ENCODE measurements at places on chromosomes 13 and 19.

- DNase-seq: no peak
Measured at GRCh38 chr13:66659701-66660467, 570.3 kb downstream of the PCDH9 start.

GRCh38 chr13:42075517-42075916 is 27.1 kb downstream of the DGKH start:
- DNase-seq: no peak

DNA sequence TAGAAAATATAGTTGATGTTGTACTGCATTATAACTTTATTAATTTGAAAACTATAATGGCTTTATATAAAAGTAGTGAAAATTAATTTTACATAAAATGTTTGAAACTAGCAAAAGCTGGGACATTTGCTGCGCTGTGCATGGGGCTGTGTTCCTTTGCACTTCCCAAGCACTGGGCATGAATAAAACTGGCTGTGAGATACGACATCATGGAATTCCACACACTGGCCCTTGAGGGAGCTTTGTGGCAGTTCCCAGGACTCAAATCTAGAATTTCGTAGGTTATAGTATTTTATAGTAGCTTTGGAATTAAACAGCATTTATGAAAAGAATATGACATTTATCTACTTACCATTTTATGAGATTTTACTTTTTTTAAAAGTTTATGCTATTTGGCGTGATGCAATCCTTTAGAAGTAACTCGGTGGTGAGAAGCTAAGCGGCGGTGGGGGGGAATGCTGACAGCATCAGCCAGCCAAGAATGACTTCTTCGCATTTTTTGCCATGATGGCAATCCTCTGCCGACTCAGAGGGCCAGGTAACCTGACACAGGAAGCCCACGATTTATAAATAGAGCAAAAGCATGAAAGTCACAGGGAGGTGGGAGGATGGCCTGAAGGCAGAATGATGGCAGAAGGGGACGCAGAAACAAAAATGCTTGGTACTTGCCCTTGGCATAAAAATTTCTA is 553.5 kb downstream of the MYO16 start:
- no peak for DNase-seq

- DNase-seq: no peak
Measured at GRCh38 chr13:61765940-61766666, 350.5 kb upstream of the PCDH20 start.

DNA sequence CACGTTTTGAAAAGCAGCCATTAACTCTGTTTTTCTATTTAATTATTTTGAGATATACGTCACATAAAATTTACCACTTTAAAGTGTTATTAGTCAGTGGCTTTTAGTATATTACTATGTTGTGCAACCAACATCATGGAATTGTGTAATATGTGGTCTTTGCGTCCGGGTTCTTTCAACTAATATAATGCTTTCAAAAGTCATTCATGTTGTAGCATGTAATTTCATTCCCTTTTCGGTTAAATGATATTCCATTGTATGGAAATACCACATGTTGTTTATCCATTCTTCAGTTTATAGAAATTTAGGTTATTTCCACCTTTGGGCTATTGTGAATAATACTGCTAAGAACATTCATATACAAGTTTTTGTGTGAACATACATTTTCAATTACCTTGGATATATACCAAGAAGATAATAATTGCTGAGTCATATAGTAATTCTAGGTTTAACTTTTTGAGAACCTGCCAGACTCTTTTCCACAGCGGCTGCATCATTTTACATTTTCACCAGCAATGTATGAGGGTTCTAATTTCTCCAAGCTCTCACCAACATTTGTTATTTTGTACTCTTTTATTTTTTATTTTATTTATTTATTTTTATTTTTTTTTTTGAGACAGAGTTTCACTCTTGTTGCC is 28.1 kb upstream of the CLDN10 start:
- DNase-seq: no peak

DNA sequence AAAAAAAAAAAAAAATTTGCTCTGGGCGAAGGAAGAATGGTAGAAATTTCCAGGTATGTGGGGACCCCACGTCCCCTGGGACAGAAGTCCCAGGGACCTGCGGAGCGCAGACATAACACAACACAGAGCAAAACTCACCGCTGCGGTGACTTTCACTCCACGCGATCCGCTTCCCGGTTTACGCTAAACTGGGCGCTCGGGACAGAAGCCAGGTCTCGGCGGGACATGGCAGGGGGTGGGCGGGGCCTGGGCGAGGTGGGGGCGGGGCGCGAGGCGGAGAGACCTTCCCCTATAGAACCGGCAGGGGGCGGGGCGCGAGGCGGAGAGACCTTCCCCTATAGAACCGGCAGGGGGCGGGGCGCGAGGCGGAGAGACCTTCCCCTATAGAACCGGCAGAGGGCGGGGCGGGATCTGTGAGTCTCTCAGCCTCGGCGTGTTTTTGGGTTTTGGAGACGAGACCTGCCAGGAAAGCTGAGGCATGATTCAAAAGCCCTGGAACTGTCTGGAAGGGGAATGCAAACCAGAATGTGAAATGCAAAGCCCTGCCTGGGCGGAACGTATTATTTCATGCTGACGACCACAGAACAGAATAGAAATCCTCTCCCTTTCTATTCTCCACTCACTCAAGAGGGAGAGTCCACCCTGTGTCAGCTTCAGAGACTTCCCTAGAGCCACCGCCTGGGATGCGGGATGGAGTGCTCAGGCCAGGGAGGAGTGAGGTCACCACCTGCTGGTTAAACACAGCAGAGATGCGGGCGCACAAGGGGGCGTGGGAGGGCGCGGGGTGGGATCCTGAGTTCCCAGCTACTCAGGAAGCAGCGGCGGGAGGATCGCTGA is 20.2 kb upstream of the ERVV-1 start:
- DNase-seq: peak; percentile 72
